ENCODE measurements at places on chromosomes 7 and 10. TPM values are rescaled to one million over a fixed set of nuclear protein-coding genes. Genes with fewer than 3 reads are reported as not detected.

Gene FAM25C
- total RNA-seq, result 8.0 TPM

Gene PRSS2
- not detected for total RNA-seq

Gene SP4
- total RNA-seq, result 2.7 TPM

Gene SPDYE16
- total RNA-seq, result 0.05 TPM

Gene NYAP1
- 0.65 TPM for total RNA-seq

Data from airway epithelial cell (primary cell).